ENCODE measurements at places on chromosomes 7 and 10.

GRCh38 chr10:11479300-11479699 is 132.2 kb downstream of the USP6NL start:
- no peak for DNase-seq

DNA sequence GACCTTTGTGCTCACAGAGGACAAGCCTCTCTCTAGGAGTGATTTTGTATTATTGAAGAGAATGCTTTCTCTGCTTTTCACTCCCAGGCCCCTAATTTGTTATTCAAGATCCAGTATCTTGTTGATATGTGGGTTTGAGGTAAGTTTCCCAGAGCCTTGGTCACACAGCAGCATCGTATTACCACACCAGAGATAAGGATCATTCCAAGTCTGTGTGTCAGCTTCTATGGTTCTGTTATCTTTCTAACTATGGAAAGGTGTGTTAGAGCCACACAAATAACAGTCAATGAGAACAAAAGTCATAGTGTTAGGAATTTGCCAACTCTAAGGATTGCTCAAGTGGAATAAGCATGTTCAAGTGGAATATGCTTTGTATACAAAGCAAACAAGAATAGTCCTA is 1208.3 kb downstream of the GATA3 start:
- no peak for DNase-seq

GRCh38 chr10:97647556-97647955 is 7.1 kb downstream of the PI4K2A start:
- peak; percentile 80 for DNase-seq

GRCh38 chr10:101066896-101067355 is 5.1 kb downstream of the KAZALD1 start:
- DNase-seq = no peak

DNA sequence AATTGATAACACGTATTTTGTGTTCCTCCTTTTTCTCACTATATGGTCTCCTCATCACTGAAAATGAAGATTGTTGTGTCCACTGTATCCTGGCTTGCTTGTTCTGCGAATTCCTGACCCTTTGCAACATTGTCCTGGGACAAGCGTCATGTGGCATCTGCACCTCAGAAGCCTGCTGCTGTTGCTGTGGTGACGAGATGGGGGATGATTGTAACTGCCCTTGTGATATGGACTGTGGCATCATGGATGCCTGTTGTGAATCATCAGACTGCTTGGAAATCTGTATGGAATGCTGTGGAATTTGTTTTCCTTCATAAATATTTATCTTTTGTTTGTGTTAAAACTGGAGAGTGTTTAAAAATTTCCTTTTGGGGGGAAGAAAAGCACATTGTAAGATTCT is 93.7 kb downstream of the MDFIC start:
- DNase-seq = peak; percentile 78

DNA sequence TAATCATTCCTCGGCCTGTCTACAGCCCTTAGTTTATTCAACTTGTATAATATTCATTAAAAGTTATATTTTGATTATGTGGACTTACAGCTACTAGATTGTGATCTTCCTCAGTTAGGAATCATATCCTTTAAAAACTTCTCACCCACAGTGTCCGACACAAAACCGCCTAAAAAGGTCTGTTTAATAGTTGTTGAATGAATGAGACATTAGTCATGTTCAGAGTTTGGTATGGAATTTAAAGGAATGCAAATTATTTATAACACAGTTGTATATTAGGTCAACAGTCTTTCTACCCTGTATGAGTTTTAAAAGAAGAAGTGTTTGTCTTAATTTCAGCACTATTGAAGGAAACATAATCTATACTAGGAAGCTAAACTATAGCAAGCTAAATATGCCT is 390.0 kb downstream of the ARL4A start:
- peak; percentile 82 for DNase-seq

GRCh38 chr7:990933-991728 is 8.2 kb downstream of the CYP2W1 start:
- DNase-seq = no peak

GRCh38 chr7:877312-878232 is 1.2 kb downstream of the GET4 start:
- peak; percentile 27 for DNase-seq

GRCh38 chr10:101779544-101780186 is 3.6 kb downstream of the NPM3 start:
- DNase-seq = peak; percentile 73

DNA sequence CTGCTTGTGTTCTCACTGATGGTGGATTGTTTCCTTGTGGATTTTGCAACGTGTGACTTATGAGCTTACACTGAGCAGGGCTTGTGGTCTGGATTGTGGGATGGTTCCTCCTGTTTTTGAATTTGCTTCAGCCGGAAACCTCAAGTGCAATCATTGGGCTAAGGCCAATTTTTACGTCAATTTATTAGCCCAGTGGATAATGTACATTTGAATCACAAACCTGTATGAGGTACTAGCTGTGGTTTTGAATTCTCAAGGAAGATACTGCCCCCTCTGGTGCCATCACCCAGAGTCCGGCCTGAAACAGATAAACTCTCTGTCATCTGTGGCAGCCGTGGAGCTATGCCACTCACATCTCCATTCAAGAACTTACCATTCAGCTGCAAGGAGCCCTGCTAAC is 7.3 kb upstream of the ZNF777 start:
- DNase-seq = no peak

DNA sequence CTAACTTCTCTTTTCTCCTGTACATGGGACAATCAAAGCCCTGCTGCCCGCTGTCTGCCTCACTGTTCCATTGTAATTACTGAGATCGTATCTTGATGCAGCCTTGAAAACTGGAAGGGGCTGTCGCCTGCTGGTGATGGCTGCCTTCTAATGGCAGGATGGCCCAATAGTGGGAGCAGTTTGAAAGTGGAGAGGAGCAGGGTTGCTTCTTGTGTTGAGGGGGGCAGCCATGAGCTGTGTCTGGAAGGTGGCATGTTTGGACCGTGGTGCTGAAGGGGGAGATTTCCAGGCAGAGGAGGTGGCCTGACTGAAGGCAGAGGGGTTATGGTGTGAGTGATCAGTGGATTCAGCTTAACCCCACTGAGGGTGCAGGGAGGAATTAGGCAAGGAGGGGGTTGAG is 8.1 kb downstream of the WDFY4 start:
- no peak for DNase-seq

DNA sequence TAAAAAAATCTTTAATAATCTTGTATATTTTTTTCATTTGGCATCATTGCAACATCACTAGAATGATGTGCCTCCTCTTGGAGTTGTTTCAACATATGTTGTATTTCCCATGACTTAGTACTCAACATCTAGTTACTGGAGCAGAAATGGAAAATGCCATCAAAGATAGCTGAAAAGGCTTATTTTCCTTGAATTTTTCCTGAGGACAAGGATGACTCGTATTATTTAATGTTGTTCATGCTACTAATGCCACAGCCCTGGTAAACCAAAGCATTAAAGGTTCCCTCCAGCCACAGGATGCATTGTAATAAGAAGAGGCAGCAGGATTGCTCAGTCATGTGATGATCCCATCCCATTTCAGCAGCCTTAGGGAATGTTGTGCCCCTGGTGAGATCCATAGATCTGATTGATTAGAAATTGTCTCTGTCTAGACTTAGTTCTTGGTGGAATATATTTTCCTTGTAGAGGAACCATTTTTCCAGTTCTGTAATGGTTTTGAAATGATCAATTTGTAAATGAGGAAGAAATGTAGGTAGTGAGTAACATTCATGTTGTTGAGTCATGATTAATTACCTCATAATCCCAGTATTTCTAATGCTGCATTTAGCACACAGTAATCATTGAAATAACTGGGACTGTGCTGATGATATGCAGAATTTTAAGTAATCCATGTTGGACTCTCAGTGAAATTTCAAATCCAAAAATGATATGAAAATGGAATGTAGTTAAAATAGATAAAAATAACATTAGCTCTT is 91.3 kb upstream of the SMIM30 start:
- peak; percentile 41 for DNase-seq
